ENCODE measurements at places on chromosomes 5 and 9.

GRCh38 chr9:133204993-133205336, 4.1 kb downstream of the OBP2B start:
- DNase-seq: no peak

DNA sequence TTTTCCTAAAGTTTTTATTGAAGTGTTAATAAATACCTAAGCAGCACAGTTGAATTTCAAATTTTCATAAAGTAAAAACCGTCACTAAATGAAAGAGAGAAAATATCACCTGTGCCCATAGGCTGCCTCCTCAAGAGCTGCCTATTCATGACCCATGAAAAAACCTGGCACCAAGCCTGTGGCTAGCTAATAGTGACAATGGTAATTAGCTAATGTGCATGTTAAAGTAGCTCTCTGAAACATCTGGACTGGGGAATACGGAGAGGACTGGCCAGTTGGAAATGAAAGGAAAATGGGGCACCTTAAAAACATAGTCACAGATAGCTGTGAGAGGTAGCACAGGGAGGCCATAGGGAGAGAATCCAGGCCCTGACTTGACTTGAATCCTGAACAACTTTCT, 5.4 kb upstream of the GNE start:
- no peak for DNase-seq

DNA sequence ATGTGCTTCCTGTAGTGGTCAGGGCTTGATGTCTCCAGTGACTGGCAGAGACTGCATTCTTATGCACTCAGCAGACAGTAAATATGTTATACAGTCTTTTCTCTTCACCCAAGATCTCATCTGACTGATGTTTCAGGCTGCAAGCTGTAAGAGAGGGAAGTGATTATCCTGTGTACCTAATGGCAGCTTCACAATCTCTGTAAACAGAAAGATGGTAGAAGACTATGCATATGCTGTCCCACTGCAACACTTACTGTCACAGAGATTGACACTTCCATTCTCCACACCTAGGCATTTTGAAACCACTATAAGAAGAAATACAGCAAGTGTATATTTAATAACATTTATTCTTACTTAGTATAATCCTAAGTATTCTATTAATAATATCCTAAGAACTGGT, 97.6 kb upstream of the ANXA1 start:
- DNase-seq: no peak

GRCh38 chr9:38638881-38639576, 18.6 kb upstream of the ANKRD18A start:
- no peak for DNase-seq

GRCh38 chr5:145853781-145854376, 18.7 kb upstream of the PRELID2 start:
- no peak for DNase-seq

DNA sequence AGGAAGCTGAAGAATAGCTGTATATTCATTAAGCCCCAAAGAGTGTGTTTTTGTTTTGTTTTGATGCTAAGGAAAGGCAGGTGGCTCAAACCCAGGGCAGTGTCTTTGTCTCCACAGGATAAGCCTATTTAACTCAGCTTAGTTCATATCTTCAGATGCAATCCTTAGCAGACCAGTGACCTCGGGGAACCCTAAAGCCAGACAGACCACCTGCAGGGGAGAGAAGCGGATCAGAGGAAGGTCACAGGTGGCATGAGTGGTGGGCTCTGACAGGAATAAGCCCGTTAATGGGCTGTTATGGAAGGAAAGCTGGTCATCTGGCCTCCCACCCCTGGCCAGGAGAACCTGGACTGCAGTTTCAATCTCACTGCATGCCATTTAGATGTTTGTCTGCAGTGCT, 30.8 kb downstream of the TAS2R1 start:
- DNase-seq: no peak

GRCh38 chr5:132389585-132390286, 20.2 kb downstream of the SLC22A5 start:
- DNase-seq: peak; percentile 29
